Left lung (tissue), 14 donors: ENCODE measurements at places on chromosomes 5 and 9.

DNA sequence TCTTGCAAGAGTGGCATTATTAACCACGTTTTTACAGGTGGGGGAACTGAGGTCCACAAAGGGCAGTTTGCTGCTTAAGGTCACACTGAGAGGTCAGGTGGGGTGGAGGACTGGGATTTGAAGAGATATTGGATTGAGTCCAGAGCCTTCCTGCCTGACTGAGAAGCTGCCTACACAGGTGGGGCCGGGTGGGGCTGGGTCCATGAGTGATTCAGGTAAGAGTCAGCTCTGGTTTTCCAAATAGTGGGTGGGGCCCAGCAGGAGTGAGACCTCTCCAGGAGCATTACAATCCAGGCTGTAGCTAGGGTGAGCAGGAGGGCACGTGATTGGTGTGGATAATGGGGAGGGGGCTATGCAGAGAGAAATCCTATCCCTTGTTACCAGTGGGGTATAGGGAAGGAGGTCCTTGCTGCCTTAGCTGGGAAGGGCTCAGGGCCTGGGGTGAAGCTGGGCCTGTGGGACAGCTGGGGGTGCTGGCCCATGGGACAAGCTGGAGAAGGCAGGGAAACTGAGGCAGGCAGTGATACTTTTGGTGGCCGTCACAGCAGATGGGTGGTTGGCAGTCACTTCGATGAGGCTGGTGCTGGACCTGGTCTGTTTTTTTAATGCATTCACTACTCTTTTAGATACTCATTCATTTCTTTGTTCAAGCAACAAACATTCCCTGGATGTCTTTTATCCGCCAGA lies 2.9 kb upstream of the PTGS1 start:
- no peak for DNase-seq

DNA sequence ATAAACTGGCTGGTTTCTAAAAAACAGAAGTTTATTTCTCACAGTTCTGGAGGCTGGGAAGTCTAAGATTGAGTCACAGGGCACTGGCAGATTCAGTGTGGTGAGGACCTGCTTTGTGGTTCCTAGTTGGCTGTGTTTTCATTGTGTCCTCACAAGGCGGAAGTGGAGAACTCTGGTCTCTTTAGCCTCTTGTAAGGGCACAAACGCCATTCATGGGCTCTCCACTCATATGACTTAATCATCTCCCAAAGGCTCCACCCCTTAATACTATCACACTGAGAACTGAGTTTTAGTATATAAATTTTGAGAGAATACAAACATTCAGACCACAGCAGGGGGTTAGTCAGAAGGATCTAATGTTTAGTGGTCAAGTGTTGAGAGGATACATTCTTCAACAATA lies 208.2 kb downstream of the SEC61B start:
- no peak for DNase-seq

- DNase-seq: no peak
These were observed 1271.3 kb downstream of the EFNA5 start for GRCh38 chr5:106399391-106399790.

DNA sequence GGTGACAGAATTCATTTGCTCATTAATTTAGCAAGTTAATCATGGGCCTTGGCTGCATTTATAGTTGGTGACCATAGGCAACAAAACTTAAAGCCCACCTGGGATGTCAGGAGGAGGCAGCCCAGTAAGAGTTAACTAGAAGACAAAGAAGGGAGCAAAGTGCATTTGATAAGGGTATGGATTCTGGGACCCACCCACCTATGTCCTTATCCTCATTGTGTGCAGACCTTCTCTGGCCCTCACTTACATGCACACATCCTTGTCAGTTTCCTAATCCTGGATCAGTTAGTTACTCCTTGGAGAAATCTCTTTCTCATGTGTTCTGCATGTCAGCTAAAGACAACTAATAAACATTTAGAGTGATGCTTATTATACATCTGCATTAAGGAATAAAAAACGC lies 24.6 kb downstream of the MEF2C start:
- no peak for DNase-seq

- DNase-seq: no peak
These were observed 11.9 kb downstream of the LPCAT1 start for GRCh38 chr5:1511651-1512540.

GRCh38 chr5:116032094-116032517 lies at the start of gene ARL14EPL:
TSS of gene ARL14EPL (plus strand) at chr5:116032472. CDS start at chr5:116051466, 18,994 bp downstream.
- peak; percentile 68 for DNase-seq

GRCh38 chr5:163963881-163964280 lies 458.5 kb downstream of the MAT2B start:
- no peak for DNase-seq

DNA sequence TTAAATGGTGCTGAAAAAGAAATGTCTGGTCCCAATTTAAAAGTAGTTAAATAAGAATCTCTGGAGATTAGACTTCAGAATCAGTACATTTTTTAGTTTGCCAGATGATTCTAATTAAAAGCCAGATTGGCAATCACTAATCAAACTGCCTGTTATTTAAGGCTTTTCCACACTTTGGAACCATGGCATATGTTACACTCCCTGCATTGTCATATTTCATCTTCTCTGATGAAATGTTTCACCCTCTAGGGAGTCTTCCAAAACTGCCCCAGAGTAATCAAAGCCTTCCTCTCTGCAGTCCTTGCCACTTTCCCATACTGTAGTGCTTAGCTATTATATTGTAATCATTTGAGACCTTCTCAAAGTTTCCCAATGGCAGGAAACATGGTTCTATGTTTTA lies 17.5 kb upstream of the OR13C9 start:
- no peak for DNase-seq

DNA sequence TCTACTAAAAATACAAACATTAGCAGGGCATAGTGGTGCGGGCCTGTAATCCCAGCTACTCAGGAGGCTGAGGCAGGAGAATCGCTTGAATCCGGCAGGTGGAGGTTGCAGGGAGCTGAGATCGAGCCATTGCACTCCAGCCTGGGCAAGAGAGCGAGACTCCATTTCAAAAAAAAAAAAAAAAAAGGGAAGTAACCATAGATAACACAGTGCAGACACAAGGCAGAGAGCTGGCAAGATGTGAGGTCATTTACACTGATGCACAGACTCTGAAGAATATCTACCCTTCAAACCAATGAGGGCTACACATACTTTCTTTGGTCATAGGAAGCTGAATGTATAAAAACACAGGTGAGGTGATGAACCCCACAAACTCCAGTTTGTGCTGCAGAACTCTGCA lies 131.9 kb downstream of the DCP2 start:
- no peak for DNase-seq

- DNase-seq: no peak
These were observed 25.9 kb downstream of the SRP19 start for GRCh38 chr5:112886975-112887374.

- DNase-seq: no peak
These were observed 564 bp upstream of the CCNH start for GRCh38 chr5:87413343-87413645.

DNA sequence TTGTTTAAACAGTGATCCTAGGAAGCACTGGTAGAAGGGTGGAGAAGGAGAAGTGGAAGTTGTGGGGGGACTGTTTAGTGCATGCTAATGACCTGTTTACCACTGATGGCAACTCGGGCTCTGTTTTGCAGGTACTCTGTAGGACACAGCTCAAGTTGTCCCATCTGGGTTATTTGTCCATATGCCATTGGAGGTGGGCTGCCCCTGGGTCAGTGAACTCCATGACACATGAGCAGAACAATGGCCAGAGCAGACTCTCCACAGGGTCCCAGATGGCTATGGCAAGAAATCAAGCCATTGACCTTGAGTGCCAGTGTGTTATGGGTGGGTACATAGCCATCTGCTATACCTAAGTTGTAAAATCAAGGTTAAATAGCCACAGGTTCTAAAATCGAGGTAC lies 175.9 kb downstream of the GAS1 start:
- DNase-seq: no peak
